CD4-positive, alpha-beta T cell treated with Interleukin-15 for 1 hour (primary cell): ENCODE measurements at places on chromosomes 3 and 15.
A peak's percentile ranks its signal among the peaks of the same experiment; 100 is the strongest.

- DNase-seq = no peak
Measured at GRCh38 chr3:107068980-107069379, 308.3 kb upstream of the CCDC54 start.

- DNase-seq = no peak
Measured at GRCh38 chr3:140931016-140931454, 10.6 kb upstream of the SLC25A36 start.

- no peak for DNase-seq
Measured at GRCh38 chr3:160312014-160312624, 86.9 kb downstream of the C3orf80 start.

GRCh38 chr3:169556349-169556870, 107.1 kb downstream of the MECOM start:
- no peak for DNase-seq

DNA sequence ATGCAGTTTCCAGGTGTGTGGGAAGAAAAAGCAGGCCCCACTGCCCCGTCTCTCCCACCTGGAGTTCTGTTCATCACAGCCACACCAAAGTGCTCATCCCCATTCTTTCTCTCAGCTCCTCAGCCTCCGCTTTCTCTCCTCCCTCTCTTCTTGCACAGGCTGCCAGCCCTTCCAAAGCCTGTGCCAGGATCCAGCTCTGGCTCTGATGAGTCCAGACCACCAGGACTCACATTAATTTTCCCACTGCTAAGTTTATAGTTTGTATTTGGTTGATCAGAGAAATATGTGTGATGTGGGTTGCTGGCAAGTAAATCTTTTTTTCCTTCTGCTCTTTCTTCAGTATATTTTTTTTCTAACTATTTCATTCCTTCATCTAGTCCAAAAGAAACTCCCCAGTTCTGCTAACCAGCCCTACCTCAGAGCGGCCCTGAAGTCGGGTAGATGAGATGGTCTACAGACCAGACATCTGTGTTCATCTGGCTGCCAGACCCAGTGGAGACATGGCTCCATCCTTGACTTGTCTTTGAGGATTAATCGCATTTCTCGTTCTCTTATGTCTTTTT, 49.8 kb downstream of the BOC start:
- DNase-seq = no peak

DNA sequence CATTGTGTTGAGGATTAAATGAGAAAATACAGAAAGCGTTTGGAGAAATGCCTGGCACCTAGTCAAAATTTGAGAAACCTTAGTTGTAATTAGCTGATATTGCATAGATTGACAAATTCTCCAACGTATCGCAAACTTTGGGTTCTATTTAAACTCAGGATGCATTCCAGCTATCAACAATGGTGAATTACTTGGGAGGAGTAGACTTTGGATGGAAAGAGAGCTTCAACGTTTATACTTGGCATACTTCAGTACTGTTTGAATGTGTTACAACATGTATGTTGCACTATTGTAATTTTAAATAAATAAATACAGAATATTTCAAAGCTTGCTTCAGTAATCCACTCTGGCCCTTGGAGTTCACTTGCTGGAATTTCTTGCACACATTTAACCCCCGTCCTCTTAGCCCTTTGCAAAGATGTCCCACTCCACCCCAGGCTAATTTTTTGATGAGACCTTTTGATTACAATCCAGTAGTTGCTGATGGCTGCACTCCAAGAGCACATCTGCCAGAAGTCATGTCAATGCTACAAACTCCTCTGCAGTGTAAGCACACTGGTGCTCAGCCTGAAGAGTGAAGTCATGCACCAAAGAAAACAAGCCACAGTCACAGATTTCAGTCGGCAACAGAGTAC, 4.7 kb upstream of the DIS3L start:
- no peak for DNase-seq

- DNase-seq = no peak
Measured at GRCh38 chr15:32130823-32131222, 100.5 kb downstream of the CHRNA7 start.

- no peak for DNase-seq
Measured at GRCh38 chr3:71825551-71826283, 40.8 kb upstream of the PROK2 start.

DNA sequence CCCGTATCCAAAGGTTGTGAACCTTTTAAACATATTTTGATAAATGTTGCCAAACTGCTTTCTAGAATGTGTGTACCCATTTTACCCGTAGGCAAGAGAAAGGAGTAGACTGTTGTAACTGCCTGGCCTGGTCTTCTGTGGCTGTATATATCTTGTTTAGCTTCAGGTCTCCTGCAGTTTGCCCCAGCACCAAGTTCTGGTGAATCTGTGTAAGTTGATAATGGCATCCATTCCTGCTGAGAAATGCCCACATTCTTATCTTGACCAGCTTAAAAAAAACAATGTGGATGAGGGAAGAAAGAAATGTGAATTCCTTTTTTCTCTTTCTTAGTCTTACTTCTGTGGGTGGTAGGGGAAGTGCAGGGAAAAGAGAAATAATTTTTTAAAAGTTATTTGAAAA, 53.3 kb upstream of the TLE3 start:
- no peak for DNase-seq

DNA sequence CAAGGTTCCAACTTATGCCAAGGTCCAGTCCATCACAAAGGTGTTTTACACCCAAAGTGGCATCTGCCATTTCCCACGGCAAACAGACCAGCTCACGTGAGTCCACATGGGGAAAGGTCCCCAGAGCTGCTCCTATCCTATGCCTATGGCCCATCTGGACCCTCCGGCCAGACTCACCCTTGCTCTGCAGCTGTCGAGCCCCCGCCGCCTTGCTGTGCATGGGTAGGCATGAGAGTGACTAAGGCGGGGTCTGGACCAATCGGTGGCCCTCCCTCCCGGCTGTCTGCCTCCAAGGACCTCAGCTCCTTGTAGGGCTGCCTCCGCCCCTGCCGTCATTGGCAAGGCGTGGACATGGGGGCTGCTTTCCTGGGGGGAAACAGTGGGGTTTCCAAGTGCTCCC, 26.9 kb downstream of the DNASE1L3 start:
- no peak for DNase-seq

DNA sequence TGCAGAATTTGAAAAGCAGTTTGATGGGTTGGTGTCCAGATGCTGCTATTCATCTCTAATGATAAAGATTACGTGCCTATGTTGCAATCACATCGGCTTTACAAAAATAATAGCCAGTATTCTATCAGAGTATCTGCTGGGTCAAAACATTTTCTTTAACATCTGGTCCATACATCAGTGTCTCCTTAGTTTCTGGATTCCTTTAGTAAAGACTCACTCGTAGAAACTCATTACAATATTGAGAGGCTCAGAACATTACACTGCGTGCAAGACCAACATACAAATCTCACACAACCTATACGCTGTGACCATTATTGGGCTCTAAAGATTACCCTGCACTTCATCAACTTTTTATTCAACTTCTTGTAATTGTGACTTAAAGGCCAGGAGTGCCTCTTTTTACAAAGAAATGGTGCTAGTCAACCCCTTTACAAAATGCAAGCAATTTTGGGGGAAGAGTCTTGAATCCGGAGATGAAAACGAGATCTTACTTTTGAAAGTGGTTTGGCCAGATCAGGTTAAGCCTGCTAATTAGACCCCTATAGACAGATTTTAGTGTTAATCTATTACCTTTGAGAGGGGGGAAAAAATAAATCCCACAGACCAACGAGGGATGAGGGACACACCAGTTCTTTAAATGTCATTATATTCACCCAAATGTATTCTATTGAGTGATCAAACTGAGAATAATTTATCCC, 2.9 kb downstream of the TRA2B start:
- DNase-seq = no peak

DNA sequence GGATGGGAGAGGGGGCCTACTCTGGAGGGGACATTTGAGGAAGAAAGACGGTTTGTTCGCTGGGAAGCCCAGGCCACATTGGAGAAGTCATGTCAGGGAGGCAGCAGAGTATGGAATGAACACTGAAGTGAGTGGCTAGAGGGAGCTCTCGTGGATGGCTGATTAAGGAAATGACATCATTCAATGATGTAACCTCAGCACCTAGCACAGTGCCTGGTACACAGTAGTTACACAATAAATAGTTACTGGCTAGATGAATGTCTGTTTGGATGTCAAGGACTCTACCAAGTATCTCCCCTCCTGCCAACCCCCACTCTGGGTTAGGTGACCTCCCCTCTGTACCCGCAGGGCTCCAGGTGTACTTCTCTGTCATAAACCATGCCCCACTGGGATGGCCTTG, 121.1 kb downstream of the CLSTN2 start:
- no peak for DNase-seq

- DNase-seq = no peak
Measured at GRCh38 chr15:47688573-47689086, 28.7 kb upstream of the SEMA6D start.

- no peak for DNase-seq
Measured at GRCh38 chr3:134956395-134956794, 161.3 kb downstream of the EPHB1 start.

DNA sequence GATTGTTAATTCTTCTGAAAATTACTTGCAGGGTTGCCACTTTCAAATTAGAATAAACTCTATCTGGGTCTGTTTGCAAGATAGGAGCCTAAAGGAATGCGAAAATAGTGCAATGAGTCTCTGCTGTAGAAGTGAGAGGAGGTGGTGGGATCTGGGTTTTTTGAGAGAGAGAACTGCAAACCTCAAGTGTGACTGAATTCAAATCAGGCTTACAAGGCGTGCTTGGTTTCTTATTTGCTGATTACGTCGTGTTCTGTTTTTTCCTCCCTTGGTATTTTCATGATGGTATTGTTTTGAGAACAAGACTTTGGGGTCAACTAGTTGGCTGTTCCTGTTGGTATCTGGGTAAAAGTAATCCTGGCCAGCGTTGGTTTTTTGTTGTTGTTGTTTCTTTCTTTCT, 490.9 kb upstream of the CFAP20DC start:
- no peak for DNase-seq

- no peak for DNase-seq
Measured at GRCh38 chr15:88606070-88606794, 14.9 kb upstream of the AEN start.

DNA sequence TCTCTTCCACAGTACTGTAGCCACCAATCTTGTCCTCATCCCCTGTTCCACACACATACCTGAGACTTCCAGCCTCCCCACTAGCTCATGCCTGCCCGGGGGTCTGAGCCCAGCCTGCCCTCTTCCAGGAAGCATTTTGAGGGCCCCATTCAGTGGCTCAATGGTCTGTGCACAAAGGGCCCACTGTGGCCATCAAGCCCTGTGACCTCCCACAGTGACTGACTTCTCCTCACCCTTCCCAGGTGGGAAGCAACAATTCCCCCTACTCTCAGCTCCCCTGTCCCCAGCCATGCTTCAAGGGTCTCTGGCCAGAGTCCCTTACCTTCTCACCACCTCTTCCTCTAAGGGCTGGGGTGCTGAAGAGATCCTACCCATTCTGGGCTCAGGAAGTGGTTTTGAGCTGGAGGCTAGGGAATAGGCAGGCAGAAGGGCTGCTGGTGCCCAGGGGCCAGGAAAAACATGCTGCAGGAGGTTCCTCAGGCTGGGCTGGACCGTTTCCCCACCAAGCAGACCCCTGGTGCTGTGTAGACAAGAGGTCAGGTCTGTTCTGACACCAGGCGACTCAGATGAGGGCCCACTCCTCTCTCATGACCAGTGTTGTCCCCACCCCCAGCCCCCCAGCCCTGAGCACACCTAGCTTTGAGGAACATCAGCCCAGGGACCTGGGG, 3.0 kb upstream of the KLF15 start:
- DNase-seq = peak; percentile 14

DNA sequence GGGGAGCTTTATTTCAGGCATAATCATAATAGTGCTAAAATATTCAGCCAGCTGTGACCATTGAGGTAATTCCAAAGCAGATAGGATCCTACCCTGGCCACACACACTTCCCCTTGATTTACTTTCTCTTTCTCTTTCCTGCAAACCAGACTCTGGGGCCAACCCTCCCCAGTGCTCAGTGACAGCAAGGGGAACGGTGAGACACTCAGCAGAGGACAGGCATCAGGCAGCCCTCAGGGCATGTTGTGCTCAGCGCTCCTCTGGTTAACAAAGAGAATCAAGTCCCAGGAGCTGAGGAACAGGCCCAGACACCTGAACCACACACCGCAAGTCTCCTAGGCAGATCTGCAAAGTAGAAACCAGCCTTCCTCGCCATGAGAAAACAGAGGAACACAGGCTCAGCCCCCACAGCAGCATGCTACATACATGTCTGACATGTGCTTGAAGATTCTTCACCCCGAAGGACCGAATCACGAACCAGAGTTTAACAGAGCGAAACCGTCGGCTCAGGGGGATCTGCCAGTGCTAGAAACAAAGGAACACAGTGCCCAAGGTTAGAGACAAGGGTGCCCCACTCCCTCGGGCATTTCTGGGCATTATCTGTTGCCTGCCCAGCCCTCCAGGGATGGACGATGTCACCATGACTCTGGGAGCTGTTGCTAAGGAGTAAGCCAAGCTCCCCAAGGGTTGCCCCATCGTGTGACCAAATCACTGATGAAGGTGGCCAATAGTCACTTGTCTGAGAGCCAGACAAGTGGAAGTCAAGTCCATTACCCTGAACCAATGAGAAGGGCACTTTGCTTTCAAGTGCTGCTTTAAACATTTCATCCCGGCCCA, 17.5 kb downstream of the HDC start:
- DNase-seq = peak; percentile 62

GRCh38 chr3:71926262-71926600, 141.3 kb upstream of the PROK2 start:
- DNase-seq = no peak

DNA sequence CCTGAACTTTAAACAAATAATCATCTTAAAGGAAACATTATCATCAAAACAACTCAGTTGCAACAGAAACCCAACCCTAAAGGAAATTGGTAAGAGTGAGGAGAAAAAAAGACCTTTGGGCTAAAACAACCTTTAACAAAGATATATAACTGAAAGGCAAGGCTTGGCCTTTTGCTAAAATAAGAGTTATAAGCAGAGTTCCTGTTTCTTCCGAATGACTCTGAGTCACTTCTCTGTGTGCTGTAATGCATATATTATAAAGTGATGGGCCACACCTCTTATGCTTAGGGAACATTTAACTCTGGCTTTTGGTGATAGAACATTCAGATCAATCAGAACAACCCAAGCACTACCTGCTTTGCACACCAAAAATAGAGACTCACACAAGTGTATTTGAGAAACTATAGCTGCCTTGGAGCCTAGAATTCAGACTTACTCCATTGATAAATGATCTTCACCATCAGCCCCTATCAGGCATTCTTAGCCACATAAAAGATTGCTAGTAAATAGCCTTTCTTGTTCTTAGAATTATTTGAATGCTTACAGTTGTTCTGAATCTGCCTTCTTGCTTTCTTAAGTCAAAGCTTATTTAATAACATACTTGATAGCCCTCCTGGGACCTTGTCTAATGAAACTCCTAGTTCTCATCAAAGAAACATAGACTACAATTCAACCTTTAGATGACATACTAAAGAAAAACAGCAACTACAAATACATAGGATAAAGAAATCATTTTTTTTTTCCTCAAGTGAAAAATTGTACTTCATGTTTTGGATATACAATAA, 294.2 kb upstream of the SEMA6D start:
- no peak for DNase-seq
